ENCODE measurements at places on chromosomes 12 and 14.

DNA sequence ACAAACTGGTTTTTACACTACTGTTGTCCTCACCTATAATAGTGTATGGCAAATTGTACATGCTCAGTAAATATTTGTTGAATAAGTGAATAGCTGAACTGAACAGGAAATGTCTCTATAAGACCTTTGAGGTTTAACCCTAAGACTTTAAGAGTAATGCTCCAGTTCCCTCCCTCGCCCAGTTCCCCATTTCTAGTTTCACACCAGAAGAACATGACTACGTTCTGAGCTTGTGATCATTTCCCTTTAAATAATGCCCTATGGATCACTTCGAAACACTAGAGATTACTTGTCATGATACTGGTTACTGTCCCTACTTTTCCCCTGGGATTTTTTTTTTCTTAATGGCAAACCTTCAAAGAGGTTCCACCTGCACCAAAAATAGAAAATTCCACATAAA, 69.3 kb downstream of the PRKD1 start:
- DNase-seq = no peak

- no peak for DNase-seq
These were observed 197.2 kb upstream of the NUDT4 start for GRCh38 chr12:93180566-93180965.

GRCh38 chr12:65594409-65594808, 229.9 kb upstream of the HMGA2 start:
- DNase-seq = no peak

- no peak for DNase-seq
These were observed 334.9 kb upstream of the SFSWAP start for GRCh38 chr12:131375972-131376345.

- DNase-seq = no peak
These were observed 32.0 kb downstream of the DCP1B start for GRCh38 chr12:1972260-1972659.

GRCh38 chr12:68868043-68868790, 60.2 kb downstream of the MDM2 start:
- no peak for DNase-seq

GRCh38 chr14:35368583-35369392, 35.8 kb downstream of the NFKBIA start:
- DNase-seq = no peak

GRCh38 chr14:41607304-41607775, 664 bp downstream of the LRFN5 start:
- DNase-seq = peak; percentile 13

GRCh38 chr12:120353556-120354317, 15.2 kb downstream of the MSI1 start:
- DNase-seq = no peak

GRCh38 chr12:118689793-118690192, 291.5 kb upstream of the SRRM4 start:
- no peak for DNase-seq

GRCh38 chr14:104106471-104106991, 21.0 kb downstream of the ASPG start:
- no peak for DNase-seq

DNA sequence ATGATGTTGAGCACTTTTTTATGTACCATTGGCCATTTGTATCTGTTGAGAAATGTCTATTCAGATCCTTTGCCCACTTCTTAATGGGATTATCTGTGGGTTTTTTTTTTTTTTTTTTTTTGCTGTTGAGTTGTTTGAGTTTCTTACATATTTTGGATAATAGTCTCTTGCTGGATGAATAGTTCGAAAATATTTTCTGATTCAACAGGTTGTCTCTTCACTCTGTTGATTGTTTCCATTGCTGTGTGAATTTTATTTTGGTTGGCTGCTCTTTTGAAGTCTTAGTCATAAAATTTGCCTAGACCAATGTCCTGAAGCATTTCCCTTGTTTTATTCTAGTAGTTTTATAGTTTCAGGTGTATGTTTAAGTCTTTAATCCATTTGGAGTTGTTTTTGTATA, 64.5 kb downstream of the CAND1 start:
- no peak for DNase-seq

DNA sequence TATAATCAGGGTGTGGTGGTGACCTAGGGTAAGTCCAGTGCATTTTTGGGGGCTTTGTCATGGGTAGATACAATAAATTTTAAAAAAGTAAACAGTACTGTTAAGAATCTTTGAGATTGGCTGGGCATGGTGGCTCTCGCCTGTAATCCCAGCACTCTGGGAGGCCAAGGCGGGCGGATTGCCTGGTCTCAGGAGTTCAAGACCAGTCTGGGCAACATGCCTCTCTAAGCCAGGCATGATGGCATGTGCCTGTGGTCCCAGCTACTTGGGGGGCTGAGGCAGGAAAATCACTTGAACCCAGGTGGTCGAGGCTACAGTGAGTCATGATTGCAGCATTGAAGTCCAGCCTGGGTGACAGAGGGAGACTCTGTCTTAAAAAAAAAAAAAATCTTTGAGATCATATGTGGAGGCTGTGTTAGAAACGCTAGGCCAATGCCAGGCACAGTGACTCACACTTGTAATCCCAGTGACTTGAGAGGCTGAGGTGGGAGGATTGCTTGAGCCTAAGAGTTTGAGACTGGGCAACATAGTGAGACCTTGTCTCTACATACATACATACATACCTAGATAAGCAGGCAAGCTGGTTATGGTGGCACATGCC, 67.7 kb downstream of the PRKCH start:
- no peak for DNase-seq

DNA sequence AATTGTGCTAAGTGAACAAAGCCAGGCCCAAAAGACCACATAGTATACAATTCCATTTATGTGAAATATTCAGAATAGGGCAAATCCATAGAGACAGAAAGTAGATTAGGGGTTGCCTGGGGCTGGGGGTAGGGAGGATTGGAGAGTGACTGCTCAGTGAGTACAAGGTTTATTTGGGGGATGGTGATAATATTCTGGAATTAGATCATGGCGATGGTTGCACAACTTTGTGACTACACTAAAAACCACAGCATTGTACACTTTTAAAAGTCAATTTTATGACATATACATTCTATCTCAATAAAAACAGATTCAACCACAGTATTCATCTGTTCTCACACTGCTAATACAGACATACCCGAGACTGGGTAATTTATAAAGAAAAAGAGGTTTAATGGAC, 68.7 kb upstream of the MAP1LC3B2 start:
- no peak for DNase-seq

- DNase-seq = peak; percentile 41
These were observed 29.8 kb downstream of the ITPK1 start for GRCh38 chr14:93085911-93086310.

GRCh38 chr14:99907761-99908652, 114.8 kb downstream of the EML1 start:
- no peak for DNase-seq

DNA sequence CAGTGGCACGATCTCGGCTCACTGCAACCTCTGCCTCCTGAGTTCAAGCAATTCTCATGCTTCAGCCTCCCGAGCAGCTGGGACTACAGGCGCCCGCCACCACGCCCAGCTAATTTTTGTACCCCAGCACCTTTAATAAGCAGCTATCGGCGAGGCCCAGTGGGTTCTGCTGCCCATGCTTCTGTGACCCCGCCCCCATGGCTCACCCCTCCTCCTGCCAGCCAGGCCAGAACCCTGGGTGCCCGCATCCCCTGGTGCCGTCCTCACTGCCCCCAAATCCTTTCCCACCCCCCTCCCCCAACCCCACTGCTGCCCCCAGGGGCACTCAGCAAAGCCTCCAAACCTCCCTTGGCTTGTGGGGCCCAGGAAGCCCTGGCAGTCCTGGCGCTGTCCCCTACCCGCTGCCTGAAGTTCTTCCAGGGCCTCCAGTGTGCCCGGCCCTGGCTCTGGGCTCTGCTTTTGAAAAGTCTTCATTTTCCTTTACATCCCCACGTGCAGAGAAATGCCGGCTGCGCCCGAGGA, 14.5 kb downstream of the BAG5 start:
- no peak for DNase-seq

DNA sequence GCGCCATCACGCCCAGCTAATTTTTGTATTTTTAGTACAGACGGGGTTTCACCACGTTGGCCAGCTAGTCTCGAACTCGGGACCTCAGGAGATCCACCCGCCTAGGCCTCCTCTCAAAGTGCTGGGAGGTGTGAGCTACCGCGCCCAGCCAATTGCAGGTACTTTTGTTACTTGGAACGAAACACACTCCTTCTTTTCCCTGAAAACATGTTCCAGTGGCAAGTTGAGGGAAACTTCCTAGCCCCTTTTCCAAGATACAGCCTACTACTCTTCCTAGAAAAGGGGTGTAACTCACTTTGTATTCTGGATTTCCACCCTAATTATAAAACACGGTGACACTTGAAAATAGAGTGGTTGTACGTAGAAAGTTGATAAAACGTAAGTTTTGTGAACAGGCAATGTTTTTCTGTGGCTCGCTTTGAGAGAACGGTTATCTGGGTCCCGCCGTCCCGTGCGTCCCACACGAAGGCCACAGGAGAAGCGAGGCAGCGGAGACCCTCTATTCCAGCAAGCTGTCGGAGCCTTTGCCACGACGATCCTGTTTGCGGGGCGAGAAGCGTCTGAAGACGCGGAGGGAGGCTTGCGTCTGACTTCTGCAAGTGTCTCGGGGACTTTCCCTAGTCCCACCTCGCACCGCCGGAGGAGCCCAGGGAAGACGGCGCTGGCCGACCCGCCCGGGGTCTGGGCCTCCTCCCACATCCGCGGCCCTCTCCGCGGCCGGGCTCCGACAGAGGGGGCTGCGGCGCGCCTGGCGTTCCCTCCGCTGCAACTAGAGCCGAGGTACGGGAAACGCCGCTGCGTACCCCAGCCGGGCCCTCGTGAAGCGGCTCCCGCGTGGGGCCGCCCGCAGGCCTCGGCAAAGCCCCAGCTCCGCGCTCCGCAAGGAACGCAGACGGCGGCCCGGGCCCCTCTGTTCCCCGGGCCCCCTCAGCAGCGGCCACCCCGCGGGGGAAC, 745 bp downstream of the CDCA4 start:
- DNase-seq = no peak

DNA sequence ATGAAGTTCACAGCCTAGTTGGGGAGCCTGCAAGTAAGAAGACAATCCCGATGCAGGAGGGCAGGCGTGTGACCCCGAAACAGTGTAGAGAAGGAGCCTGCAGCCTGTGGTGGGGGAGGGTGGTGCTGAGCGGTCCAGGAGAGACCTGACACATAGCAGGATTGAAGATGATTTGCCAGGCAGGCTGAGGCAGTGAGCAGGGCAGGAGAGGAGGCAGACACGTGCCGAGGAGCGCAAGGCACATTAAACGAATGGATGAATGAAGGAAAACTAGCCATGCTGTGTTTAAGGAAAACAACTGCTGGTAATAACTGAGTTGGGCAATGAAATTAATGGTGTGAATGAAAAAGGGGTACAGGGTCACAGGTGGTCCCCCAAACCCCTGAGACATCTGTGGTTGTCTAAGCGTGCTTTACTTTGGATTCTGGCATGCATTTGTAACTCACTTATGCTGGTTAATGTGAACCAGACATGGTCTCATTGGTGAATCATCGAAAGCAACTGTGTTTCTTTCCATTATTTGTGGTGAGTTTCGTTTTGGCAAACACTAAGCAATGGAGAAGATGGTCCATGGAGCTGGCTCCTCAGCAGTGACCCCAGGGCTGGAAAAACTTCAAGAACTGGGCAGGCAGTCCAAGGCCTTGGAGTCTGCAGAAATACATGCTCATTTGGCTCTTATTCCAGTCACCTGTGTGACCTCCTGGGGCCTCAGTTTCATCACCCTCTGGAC, 96.9 kb upstream of the EVL start:
- no peak for DNase-seq

DNA sequence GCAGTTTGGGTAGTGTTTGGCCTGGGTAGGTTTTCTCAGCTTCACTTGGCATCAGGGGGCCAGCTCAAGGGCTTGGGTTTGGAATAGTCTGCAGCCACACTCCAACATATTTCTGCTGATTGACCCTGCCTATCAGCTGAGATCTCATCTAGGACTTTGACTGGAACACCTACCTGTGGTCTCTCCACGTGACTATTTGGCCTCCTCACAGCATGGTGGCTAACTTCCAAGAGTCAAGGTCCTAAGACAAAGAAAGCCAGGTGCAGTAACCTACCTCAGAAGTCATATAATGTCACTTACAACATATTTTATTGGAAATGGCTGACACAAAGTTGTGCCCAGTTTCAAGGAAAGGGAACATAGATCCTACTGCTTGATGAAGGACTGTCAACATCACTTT, 481.0 kb downstream of the EGLN3 start:
- DNase-seq = no peak

GRCh38 chr14:68841016-68841809, 48.3 kb upstream of the ZFP36L1 start:
- DNase-seq = no peak

DNA sequence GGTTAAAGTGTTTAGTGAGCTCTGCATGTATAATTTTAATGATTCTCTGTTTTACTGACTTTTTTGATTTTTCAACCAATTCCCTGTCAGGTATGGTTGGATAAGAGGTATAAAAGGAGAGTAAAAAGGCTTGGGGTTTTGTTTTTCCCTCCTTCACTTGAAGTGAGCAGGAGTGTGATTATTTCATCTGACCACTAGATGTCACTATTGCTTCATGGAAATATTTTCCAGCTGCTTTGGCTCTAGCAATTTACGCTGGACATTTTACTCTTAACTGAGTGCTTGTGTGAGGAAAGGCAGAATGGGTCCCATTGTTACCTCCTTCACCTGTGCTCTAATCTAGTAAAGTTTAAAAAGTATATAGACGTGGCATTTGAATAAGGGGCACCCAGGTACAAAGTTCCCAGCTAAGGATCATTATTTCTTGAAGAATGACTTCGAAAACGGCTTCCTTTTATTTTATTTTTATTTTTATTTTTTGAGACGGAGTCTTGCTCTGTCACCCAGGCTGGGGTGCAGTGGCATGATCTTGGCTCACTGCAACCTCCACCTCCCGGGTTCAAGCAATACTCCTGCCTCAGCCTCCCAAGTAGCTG, 66.5 kb downstream of the TBC1D30 start:
- peak; percentile 68 for DNase-seq

DNA sequence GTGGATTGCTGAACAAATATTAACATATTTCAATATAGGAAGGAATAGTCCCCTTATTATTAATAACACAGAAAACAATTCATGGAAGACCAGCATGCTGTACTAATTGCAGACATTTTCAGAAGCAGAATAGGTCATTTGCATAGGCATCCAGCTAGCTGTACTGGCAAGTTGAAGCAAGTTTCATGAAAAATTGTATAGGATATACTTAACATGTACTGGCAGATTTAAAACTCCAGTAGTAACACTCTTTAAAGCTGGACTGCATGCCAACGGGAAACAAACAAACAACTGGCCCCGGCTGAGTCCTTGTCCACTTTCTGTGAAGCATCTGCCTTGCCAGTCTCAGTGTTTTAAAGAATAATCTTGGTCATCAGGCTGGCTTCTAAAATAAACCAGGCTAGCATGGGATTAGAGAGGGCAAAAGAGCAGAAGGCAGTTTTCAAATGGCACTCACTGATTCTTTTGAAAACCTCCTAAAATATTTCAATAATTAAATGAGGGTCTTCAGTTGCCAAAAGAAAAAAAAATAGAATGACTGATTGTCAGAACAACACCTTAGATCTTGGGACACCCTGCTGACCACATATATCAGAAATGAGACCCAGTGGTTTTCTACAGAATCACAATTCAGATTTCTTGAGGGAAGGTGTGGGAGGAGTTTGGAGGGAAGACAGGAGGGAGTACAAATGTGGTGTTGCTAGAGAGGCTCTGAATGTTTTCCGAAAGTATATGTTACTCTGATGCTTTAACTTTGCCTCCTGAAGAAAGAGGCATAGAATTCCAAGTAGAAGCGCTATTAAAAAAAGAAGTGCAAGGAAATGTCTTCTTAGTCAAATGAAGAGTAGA, 122.5 kb upstream of the KRAS start:
- no peak for DNase-seq

- no peak for DNase-seq
These were observed 18.7 kb upstream of the CDCA4 start for GRCh38 chr14:105039458-105040205.
